Right renal pelvis (tissue), 4 donors: ENCODE measurements at places on chromosomes 13 and 19.

DNA sequence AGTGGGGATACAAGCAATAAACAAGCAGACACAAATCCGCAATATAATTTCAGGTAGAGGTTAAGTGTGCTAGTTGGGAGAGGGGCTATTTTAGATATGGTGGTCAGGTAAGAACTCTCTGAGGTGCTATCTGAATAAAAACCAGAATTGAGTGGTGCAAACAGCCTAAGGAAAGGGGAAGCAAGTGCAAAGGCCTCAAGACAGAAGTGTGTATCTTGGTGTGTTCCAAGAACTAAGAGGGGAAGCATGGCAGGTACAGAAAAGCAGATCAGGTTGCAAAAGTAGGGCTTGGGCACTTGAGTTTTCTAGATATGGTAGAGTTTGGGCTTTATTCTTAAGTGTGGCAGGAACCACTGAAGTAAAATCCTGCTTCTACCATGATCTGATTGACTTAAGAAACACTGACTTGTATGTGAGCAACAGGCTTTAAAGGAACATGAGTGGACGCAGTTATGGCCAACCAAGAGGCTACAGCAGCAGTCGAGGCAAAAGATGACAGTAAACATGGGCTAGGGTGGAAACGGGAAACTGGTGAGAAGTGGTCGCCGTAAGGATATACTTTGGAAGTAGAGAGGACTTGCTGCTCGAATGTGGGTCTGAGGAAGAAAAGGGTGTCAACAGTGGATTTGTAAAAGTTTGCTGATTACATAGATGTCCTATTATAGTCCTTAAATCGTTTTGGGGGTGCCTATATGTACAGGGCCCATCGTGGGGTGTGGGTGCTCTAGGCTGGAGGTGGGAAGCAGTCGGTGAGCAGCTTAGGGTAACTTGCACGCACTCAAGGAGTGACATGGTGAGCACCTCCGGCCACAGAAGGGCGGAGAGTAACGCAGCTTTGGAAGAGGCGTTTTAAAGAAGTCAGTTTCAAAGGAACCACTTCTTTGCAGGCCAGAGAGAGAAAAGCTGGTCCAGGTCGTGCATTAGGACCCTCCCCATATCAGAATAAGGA, 677 bp downstream of the TGDS start:
- DNase-seq = no peak

DNA sequence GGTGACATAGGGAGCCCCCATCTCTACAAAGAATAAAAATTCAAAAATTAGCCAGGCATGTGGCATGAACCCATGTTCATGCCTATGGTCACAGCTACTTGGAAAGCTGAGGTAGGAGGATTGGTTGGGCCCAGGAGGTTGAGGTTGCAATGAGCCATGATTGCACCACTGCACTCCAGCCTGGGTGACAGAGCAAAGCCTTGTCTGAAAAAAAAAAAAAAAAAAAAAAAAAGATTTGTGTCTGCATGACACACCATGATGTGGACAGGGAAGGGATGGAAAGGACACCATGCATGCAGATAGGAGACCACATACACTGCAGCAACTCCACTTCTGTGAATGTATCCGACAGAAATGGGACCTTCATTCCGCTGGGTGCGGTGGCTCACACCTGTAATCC, 34.0 kb upstream of the HOMER3 start:
- DNase-seq = no peak

DNA sequence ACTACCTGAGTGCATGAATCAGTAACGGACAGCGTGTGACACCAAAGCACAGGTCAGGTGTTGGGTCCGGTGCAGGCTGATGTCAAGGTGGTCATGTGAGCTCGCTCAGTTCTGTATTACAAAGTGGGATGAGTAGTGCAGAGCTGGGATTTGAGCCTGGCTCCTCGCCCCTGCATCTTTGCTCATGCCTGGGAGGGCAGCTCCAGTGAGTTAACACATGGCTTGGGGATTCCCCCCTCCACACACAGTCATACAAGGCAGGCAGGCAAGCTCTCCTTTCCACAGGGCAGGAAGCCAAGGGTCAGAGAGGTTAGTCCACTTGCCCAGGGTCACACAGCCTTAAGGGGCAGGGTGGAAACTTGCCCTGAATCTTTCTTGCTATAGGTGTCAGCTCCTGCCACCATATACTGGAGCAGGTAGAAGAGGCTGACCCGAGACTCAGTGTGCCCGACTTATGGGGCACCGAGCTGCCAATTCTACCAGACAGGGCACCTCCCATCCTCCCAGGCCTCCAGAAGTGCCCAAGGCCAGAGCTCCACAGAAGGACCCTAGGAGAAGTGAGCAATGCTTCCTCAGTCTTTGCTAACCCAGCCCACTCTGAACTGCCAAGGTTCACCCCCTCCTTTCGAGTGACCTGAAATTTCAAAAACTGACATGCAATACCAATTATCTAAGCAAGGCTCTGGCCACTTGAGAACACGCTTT, 35.4 kb downstream of the ZNF787 start:
- DNase-seq = no peak

DNA sequence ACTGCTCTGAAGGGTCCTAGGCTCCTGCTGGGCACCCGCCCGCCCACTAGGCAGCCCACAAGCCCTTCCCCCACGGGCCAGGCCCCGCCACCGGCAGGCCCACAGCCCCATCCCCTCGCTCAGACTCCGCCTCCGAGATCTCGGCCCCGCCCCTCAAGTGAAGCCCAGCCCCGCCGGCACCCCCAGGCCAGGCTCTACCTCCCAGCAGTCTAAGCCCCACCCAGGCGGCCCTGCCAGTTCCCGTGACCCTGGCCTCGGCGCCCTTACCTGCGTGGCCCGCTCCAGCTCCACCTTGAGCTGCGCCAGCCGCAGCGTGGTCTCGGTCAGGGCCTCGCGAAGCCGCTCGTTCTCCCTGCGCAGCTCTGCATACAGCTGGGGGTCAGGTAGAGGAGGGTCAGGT, 16.3 kb downstream of the EPS8L1 start:
- DNase-seq = no peak

- DNase-seq = no peak
Observed at GRCh38 chr13:97256343-97256783, 34.2 kb downstream of the MBNL2 start.
